CD4-positive, alpha-beta T cell treated with Interleukin-12 subunit alpha and Interleukin-12 subunit beta, for 1 hour (primary cell): ENCODE measurements at places on chromosomes 3 and 15.

GRCh38 chr15:51398626-51399025 lies 57.2 kb downstream of the GLDN start:
- no peak for DNase-seq

- no peak for DNase-seq
Measured at GRCh38 chr3:157182879-157183278, 22.9 kb upstream of the CCNL1 start.

DNA sequence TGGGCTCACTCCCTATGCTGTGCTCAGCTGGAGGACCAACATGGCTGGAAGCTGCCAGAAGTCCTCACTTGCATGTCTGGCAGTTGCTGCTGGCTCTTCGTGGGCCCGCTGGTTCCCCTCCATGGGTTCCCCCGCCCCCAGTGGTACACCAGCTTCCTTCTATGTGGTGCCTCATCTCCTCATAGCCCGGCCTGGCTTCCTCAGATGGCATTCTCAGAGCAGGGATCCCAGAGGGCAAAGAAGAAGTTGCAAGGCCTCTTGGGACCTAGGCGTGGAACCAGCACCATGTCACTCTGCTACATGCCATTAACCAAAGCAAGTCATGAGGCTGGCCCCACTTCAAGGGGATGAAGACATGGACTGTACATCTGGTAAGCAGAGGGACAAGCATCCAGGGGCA lies 2.9 kb upstream of the CFAP92 start:
- no peak for DNase-seq

GRCh38 chr3:94184781-94185180 lies 121.9 kb downstream of the NSUN3 start:
- no peak for DNase-seq

GRCh38 chr3:13612829-13613228 lies 63.9 kb downstream of the FBLN2 start:
- no peak for DNase-seq

DNA sequence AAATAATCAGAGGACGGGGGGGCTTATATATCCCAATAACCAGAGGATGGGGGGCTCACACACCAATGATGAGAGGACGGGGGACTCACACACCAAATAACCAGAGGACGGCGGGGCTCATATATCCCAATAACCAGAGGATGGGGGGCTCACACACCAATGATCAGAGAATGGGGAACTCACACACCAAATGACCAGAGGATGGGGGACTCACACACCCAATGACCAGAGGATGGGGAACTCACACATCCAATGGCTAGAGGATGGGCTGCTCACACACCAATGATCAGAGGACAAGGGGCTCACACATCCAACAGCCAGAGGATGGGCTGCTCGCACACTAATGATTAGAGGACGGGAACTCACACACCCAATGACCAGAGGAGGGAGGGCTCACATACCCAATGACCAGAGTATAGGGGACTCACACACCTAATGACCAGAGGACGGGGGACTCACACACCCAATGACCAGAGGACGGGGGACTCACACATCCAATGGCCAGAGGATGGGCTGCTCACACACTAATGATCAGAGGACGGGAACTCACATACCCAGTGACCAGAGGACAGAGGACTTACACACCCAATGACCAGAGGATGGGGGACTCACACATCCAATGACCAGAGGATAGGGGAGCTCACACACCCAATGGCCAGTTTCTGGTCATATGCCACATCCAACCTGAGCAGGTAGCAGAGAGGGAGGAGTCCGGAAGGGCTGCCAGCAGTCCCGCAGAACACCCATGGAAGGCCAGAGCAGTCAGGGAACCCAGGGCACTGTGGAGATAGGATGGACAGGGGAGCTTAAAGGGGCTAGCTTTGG lies 10.6 kb downstream of the RAB6B start:
- DNase-seq: no peak

- DNase-seq: no peak
Measured at GRCh38 chr3:113105093-113105449, 106.3 kb upstream of the BOC start.
